Fibroblast of upper back skin (primary cell): ENCODE measurements at places on chromosomes 7 and 10.

DNA sequence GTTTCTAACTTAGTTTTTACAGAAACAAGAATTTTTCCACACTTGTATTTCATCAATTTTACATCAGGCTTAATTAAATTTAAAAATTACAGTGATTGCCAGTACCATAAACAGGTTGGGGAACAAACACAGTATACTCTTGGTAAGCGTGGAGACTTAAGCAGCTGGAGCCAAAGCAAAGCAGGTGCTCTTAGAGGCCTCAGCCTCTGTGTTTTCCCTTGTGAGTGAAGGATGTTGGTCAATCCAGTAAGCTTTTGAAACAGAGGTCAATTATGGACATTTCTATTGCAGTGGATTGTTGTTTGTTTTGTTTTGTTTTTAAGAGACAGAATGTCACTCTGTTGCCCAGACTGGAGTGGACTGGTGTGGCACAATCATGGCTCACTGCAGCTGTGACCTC is 100.6 kb upstream of the CELF2 start:
- no peak for DNase-seq

DNA sequence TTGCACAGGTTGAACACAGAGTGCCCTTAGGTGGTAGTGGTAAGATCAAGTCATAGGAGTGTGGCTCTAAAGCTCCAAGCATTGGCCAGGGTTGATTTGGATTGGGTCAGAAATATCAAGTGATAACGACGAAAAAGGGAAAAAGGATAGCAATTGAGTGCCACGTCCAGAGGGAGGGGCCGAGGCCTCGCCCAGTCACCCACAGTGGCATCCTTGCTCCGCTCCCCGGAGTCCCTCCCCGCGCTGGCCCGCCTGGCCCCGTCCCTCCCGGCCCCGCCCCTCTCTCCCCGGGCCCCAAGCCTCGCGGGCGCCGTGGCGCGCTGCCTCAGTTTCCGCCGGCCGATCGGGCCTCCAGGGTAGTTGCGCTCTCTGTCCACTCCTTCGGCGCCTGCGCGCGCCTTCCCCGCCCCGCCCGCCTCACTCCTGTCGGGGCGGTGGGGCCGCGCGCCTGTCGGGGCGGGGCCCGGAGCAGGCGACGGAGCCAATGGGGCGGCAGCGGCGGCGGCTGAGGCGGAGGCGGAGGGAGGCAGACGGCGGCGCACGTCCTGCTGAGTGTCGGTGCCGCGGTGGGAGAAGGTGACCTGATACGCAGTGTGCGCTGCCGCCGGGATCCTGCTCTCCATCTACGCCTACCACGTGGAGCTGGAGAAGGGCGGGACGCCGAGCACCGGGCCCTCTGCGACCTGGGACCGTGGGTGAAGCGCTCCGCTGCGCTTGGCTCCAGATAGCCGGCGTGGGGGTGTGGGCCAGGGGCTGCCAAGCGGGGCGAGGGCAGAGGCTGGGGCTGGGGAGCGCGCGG is 209.1 kb upstream of the ZNF722 start:
- DNase-seq, result no peak

DNA sequence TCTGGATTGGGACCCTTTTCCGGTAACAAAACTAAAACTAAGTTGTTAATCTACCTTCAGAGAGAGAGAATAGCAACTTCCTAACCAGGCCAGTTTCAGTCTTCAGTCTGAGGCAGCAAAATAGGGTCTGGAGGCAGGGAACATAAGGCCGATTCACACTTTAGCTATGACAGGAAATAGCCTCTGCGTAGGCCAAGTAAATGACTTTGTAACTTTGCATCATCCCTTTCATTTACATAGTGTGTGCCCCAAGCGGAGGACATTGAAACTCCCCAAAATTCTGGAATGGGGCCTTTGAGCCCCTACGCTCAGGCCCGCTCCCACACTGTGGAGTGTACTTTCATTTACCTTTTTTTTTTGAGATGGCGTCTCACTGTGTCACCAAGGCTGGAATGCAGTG is 1.7 kb upstream of the UPP1 start:
- peak; percentile 78 for DNase-seq

GRCh38 chr10:97483506-97483905 is 14.7 kb downstream of the MMS19 start:
- no peak for DNase-seq

- DNase-seq, result peak; percentile 89
Measured at GRCh38 chr10:18229826-18230225, 89.6 kb downstream of the CACNB2 start.
